Neuronal stem cell (in vitro differentiated cells): ENCODE measurements at places on chromosomes 16 and 17.
A peak's percentile ranks its signal among the peaks of the same experiment; 100 is the strongest.

- H3K27ac ChIP-seq, result no peak overlapping the region
- no peaks in the 10 kb centered on the region for H3K4me1 ChIP-seq
- no peak for DNase-seq
- H3K27me3 ChIP-seq, result no peaks in the 10 kb centered on the region
- H3K4me3 ChIP-seq, result no peak overlapping the region
- H3K36me3 ChIP-seq, result no peaks in the 10 kb centered on the region
These were observed 13.8 kb upstream of the CDR2 start for GRCh38 chr16:22388101-22388644.

- H3K27ac ChIP-seq, result no peak overlapping the region
- DNase-seq, result no peak
- no peaks in the 10 kb centered on the region for H3K36me3 ChIP-seq
- H3K4me1 ChIP-seq, result peaks cover 15% of the 10 kb centered on the region
- H3K4me3 ChIP-seq, result no peak overlapping the region
- H3K27me3 ChIP-seq, result no peaks in the 10 kb centered on the region
These were observed 86.5 kb downstream of the MAP2K6 start for GRCh38 chr17:69500911-69501429.

- no peaks in the 10 kb centered on the region for H3K27me3 ChIP-seq
- no peak for DNase-seq
- H3K4me3 ChIP-seq, result no peak overlapping the region
- no peak overlapping the region for H3K27ac ChIP-seq
These were observed 17.0 kb downstream of the RPTOR start for GRCh38 chr17:80561541-80562114.

GRCh38 chr16:67822511-67822910 lies 15.8 kb downstream of the TSNAXIP1 start:
- H3K4me1 ChIP-seq, result peaks cover 4% of the 10 kb centered on the region
- H3K4me3 ChIP-seq, result no peak overlapping the region
- DNase-seq, result no peak
- peaks cover 5% of the 10 kb centered on the region for H3K36me3 ChIP-seq

GRCh38 chr16:3611146-3611975 lies at the start of gene SLX4:
Gene SLX4 (minus strand): TSS chr16:3611606. CDS start chr16:3608964, 2,642 bp downstream.
- peaks cover 8% of the 10 kb centered on the region for H3K4me1 ChIP-seq
- peaks cover 41% of the 10 kb centered on the region for H3K36me3 ChIP-seq
- peak; percentile 97 for DNase-seq
- H3K4me3 ChIP-seq, result peak within 1 kb of the TSS; percentile 69
- H3K27ac ChIP-seq, result peak within 1 kb of the TSS; percentile 57

DNA sequence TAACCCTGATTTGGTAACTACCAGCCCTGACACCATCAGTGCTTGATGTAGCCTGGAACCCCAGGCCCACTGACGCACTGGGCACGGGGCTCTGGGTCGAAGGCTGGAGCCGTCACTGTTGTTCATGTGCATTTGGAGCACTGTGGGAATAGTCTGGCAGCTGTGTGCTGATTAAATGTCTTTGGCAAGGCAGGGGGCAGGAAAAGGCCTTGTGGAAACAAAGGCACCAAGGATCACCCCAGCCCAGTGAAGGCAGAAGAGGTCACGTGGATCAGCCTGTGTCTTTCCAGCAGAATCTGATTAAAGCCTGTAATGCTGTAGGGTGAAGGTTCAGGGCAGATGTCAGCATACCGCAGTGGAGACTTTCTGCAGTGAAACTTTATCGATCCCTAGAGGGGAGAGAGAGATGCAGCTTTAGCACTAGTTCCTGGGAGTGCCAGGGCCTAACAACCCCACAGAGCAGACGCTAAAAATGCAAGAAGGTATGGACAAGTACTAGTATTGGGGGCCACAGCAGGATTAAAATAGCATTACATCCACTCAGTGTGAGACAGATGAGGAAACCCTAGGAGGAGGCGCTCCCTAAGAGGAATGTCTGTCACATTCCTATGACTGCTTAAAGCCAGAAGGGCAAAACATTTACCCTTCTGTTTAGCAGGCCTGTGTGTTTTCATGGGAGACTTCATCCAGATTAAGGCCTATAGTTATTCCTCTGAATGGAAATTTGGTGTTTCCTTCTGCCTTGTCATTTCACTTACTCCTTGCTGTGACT lies 9.7 kb downstream of the ZNHIT3 start:
- peaks cover 23% of the 10 kb centered on the region for H3K4me1 ChIP-seq
- H3K27me3 ChIP-seq, result no peaks in the 10 kb centered on the region
- H3K27ac ChIP-seq, result peak overlapping the region; percentile 85
- no peak overlapping the region for H3K4me3 ChIP-seq
- DNase-seq, result peak; percentile 37
- peaks cover 89% of the 10 kb centered on the region for H3K36me3 ChIP-seq

DNA sequence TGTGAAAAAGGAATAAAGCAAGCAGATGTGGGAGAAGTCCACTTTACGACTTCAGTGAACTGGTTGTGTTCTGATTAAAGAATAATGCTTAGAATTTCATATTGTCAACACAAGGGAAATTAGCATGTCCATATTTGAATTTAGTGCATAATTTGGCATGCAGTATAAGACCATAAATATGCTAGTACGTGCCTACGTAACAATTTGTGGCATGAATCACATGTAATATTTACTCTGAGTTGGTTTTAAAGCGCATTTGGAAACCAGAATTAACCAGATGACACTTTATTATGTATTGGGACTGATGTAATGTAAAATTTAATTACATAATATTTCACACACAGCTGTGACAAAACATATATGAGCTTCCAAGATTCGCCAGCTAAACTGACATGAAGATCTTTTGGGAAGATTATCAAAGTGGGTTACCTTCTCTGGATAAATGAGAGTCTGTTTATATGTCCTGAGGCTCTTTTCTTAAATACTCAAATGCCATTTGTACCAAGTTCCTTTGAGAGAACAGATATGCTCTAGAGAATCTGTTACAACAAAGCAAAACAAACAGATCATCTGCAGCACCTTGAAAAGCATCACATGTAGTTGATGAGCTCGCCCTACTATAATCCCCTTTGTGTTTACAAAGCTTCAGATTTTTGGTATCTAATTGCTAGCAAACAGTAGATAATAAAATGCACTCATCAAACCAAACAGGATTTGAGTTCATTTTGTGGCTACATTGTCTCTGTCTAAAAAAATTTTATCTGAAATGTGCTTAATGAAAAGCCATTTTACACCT lies 1468.6 kb downstream of the CDH11 start:
- H3K27me3 ChIP-seq, result no peaks in the 10 kb centered on the region
- no peak overlapping the region for H3K27ac ChIP-seq

DNA sequence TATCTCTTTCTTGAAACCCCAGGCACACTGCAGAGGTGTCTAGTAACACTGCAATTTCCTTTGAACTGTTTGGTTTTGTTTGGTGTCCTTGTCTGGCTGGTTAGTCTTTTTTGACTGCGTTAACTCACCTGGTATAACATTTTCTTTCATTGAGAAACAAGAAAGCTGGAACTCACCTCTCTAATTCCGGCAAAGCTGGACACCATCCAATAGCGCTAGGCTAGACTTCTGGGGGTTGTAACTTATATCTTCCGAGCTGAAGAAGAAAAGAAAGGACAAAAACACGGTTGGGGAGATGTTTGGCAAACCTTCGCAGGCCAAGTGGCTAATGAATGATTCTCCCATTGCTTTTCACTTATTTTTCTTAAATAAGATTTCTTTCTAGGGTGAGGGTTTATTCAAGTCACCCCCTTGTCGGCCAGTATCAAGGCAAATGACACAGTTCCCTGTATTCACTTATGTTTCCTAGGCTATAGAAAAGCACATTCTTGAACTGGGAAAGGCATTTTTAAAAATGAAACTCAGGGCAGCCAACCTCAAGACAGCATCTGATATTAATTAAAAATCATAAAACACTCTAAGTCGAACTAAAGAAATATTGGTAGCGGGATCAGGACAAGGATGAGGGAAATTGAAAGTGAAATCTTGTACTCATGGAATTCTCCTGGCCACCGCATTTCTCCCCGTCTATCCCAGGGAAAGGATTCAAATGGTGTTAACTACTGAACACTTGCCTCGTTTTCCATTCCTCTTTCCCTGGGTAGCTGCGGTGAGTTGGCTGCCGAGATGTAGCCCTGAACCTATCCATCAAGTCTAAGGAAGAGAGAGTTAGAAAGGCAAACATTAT lies 95.9 kb upstream of the ZFHX3 start:
- no peaks in the 10 kb centered on the region for H3K27me3 ChIP-seq
- DNase-seq, result no peak
- H3K27ac ChIP-seq, result no peak overlapping the region
- H3K4me1 ChIP-seq, result peaks cover 6% of the 10 kb centered on the region

DNA sequence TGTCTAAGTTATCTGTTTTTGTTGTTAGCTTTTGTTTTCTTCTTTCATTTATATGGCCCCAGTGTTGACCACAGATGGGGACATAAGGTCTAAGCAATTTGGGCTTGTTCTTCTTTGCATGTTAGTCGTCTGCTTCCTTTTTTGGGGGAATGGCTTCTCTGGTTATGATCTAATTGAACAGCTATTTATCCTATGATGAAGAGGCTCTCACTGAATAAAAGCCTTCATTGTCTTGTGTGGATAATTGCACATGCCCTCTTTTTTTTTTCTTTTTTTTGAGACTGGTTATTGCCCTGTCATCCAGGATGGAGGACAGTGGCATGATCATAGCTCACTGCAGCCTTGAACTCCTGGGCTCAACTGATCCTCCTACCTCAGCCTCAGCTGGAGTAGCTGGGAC lies 13.7 kb downstream of the SMARCE1 start:
- no peaks in the 10 kb centered on the region for H3K4me1 ChIP-seq
- no peak overlapping the region for H3K4me3 ChIP-seq
- no peak overlapping the region for H3K27ac ChIP-seq
- H3K36me3 ChIP-seq, result peaks cover 32% of the 10 kb centered on the region
- H3K27me3 ChIP-seq, result no peaks in the 10 kb centered on the region

DNA sequence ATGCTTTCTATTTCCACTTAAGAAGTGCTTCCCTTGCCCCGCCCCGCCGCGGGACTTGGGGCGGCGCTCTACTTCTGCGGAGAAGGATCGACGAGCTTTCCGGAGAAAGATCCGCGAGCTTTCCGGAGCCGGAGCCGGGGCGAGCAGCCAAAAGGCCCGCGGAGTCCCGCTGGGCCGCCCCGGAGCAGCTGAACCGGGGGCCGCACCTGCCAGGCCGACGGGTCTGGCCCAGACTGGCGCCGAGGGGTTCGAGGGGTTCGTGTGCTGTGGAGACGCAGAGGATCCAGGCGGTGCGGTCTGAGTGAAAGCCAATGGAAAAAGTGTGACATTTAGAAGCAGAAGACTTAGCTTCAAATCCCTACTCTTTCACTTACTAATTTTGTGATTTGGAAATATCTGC lies 50.8 kb downstream of the TBC1D26 start:
- no peaks in the 10 kb centered on the region for H3K27me3 ChIP-seq
- H3K4me1 ChIP-seq, result no peaks in the 10 kb centered on the region
- DNase-seq, result no peak
- H3K4me3 ChIP-seq, result no peak overlapping the region
- H3K27ac ChIP-seq, result no peak overlapping the region
- H3K36me3 ChIP-seq, result no peaks in the 10 kb centered on the region

DNA sequence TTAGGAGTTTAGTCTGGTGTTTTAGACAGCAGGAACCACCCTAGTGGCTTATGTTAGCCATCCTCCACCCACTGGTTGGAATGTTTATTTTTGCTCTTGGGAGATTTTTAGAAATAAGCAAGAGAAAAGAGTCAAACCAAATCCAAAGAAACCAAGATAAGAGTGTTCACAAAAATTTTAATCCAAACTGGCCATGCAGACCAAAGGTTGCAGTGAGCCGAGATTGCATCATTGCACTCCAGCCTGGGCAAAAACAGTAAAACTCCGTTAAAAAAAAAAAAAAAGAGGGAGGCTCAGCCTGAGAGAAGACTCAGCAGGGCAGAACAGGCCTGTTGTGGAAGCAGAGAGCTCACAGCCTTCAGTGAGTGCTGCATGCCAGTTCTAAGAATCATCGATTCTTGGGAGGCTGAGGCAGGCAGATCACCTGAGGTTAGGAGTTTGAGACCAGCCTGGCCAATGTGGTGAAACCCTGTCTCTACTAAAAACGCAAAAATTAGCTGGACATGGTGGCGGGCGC lies 12.2 kb upstream of the C16orf54 start:
- H3K27me3 ChIP-seq, result no peaks in the 10 kb centered on the region
- H3K36me3 ChIP-seq, result no peaks in the 10 kb centered on the region
- no peak for DNase-seq
- H3K27ac ChIP-seq, result no peak overlapping the region
- H3K4me1 ChIP-seq, result no peaks in the 10 kb centered on the region

GRCh38 chr17:79033046-79033616 lies 9.2 kb downstream of the C1QTNF1 start:
- DNase-seq, result no peak
- no peaks in the 10 kb centered on the region for H3K36me3 ChIP-seq
- peaks cover 2% of the 10 kb centered on the region for H3K4me1 ChIP-seq

GRCh38 chr17:65930140-65930730 lies 261.7 kb downstream of the CEP112 start:
- no peaks in the 10 kb centered on the region for H3K36me3 ChIP-seq
- no peaks in the 10 kb centered on the region for H3K4me1 ChIP-seq

- H3K4me3 ChIP-seq, result no peak overlapping the region
- H3K4me1 ChIP-seq, result no peaks in the 10 kb centered on the region
- H3K27me3 ChIP-seq, result no peaks in the 10 kb centered on the region
- no peak overlapping the region for H3K27ac ChIP-seq
These were observed 6.7 kb downstream of the NEK8 start for GRCh38 chr17:28735242-28735722.

DNA sequence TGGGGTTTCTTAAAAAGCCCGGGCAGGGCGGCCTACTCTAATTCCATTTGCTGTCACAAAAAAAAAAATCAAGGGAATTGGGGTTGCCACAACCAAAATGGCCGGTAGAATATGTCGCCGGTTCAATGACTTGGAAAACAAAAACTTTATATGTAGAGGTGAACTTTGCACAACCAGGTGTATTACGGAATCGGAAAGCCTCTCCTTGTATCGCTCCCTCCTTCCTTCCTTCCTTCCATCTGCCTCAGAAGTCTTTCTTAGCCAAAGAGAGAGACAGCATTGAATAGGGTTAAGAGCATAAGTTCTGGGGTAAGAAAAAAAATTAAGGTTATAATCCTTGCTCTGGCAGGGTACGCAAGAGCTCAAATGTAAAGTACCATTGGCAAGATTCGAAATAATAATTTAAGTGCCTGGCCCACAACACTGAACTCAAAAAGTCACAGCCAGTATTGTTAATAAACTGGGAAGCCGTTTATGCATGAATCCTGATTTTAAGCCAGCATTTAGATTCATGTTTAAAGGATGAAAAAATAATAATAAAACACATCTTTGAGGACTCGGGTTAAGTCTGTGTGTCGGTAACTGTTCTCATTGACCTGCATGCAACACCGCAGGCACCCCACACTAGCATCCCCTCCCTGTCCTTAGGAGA lies 522 bp upstream of the GLG1 start:
- H3K4me1 ChIP-seq, result peaks cover 4% of the 10 kb centered on the region
- DNase-seq, result no peak
- H3K4me3 ChIP-seq, result peak overlapping the region; percentile 17
- H3K27me3 ChIP-seq, result no peaks in the 10 kb centered on the region
- H3K36me3 ChIP-seq, result no peaks in the 10 kb centered on the region
- no peak overlapping the region for H3K27ac ChIP-seq

DNA sequence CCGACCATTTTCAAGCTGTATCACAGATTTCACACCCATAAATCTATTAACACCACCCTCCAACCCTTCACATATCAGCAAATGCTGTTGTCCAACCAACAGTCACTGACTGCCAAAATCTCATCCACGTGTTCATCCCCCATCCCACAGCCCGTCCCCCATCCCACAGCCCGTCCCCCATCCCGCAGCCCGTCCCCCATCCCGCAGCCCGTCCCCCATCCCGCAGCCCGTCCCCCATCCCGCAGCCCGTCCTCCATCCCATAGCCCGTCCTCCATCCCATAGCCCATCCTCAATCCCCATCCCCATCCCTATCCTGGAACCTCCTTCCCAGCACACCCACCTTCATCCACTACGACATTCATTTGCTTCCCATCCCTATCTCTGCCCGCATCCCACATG lies 14.1 kb downstream of the DLG4 start:
- peaks cover 37% of the 10 kb centered on the region for H3K4me1 ChIP-seq
- H3K36me3 ChIP-seq, result peaks cover 21% of the 10 kb centered on the region
- H3K27me3 ChIP-seq, result no peaks in the 10 kb centered on the region
- DNase-seq, result no peak
- peak overlapping the region; percentile 44 for H3K4me3 ChIP-seq
- H3K27ac ChIP-seq, result peak overlapping the region; percentile 95
